ENCODE measurements at places on chromosomes 5 and 9.

DNA sequence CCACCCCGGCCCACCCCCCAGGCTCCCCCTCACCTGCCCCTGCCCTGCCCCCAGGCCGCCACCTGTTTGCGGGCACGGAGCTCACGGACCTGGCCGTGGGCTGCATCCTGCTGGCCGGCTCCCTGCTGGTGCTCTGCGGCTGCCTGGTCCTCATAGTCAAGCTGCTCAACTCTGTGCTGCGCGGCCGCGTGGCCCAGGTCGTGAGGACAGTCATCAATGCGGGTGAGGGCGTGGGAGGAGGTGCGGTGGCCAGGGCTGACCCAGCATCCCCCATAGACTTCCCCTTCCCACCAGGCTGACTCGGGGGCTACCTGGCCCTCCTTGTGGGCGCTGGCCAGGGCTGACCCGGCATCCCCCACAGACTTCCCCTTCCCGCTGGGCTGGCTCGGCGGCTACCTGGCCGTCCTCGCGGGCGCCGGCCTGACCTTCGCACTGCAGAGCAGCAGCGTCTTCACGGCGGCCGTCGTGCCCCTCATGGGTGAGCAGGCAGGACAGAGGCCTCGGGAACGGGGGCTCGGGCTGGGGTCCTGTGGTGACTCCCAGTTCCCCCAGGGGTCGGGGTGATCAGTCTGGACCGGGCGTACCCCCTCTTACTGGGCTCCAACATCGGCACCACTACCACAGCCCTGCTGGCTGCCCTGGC is 3.5 kb downstream of the SLC34A3 start:
- DNase-seq = no peak

DNA sequence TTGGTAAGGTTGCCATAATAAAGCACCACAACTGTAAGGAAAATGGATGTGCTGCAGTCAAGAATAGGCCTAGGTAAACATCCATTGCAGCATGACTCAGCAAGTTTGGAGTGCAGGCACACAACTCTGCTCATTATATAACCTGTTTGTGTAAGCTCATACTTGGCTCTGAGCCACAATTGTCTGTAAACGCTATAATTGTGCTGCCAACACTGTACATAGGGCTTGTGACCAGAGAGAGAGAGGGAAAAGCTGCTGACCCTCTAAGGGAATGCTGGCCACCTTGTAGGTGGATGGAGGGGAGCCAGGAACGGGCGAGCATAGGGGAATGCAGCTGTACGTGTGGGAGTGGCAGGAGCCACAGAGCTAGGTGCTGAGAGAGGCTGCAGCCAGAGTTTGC is 2186.5 kb upstream of the ACO1 start:
- no peak for DNase-seq

GRCh38 chr5:66958201-66958979 is 238.2 kb downstream of the CD180 start:
- DNase-seq = no peak

DNA sequence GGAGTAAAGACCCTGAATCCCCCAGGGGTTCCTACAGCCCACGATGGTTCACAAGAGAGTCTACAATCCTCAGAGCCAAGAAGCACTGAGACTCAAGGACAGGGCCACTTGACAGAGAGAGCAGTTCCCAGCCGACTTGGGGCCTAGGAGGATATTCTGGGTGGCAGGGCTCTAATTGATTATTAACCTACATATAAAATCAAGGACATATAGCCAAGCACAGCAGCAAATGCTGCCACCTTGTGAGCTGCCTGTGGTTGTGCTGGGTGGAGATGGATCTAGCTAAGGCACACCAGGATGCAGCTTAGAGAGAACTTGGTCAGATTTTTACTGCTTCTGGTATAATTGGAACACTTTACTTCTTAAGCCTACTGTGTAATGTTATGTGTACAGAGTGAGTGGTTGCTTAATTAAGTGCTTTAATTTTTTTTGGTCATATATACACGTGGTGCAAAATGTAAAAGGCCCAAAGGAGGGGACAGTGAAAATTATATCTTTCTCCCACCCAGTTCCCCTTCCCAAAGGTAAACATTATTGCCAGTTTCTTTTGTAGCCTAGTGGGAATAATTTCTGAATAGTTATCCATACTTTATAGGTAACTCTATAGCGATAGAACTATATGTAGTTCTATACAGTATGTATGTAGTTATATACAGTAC is 78.8 kb downstream of the F2RL2 start:
- DNase-seq = no peak

DNA sequence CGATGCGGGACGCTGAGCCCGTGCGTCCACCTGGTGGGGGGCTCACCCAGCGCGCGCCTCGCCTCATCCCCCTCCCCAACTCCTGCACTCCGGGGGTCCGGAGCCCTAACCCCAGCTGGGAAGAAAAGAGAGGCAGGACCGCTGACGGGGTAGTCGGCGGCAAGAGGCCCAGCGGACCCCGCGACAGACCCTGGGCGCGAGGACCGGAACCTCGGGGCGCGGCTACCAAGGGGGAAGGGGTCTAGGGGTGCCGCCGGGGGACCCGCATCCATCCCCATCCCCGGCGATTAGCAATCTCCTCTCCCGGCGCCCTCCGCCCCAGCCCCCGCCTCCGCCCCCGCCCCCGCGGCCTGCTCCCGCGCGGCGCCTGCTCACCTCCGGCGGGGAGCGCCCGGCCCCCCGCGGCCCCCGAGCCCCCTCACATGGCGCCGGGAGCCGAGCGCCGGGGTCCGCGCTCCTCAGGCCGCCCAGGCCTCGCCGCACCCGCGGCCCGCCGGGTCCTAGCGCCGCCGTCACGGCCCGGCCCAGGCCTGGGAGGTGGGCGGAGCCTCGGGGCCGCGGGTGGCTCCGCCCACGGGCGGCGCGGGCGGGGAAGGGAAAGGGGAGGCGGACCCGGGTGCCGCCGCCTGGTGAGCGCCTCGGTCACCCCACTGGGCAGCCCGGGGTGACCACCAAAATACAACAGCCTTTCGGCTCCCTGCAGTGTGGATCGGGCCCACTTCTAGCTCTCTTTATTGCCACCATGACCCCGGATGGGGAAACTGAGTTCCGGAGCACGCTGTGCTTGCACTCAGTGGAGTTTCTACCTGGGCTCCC is at the start of gene ST6GALNAC6:
TSS of gene ST6GALNAC6 (minus strand) at position 476 of the 816 bp plus-strand sequence. CDS start 1,622 bp downstream, outside the sequence.
- DNase-seq = no peak

- peak; percentile 35 for DNase-seq
Observed at GRCh38 chr5:171907725-171908343, 98.6 kb downstream of the FBXW11 start.

- peak; percentile 80 for DNase-seq
Observed at GRCh38 chr5:111694133-111694532, 62.9 kb downstream of the NREP start.

DNA sequence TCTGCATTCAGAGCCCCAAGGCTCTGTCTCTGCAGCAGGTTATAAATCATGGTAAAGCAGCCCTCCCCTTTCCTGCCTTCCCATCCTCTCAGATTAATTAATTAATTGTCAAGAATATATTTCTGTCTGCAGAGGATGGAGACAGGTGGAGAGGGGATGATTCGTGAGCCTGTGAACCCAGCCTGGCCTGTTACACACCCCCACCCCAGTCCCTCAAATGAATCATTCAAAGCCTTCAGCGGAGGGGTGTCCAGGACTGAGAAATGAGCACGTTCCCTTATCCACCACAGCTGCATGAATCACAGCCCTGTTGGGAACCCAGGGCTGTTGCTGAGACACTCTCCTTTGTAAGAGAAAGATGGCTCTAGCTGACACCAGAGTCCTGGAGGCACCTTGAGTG is 56.0 kb downstream of the NIPAL4 start:
- no peak for DNase-seq

All from AG09319 (cell line).